ENCODE measurements at places on chromosomes 5 and 9.

GRCh38 chr9:70403618-70404025, 10.8 kb downstream of the KLF9 start:
- DNase-seq: no peak

- DNase-seq: no peak
Observed at GRCh38 chr5:99133921-99134320, 205.1 kb upstream of the CHD1 start.

- no peak for DNase-seq
Observed at GRCh38 chr9:116569111-116569510, 118.0 kb upstream of the TRIM32 start.

- no peak for DNase-seq
Observed at GRCh38 chr5:133333326-133334150, 278.8 kb downstream of the FSTL4 start.

- no peak for DNase-seq
Observed at GRCh38 chr9:27529316-27530278, at the start of gene MOB3B. Gene MOB3B, minus strand, starts transcription at chr9:27529814. Its CDS starts 74,264 bp downstream, at chr9:27455550.

DNA sequence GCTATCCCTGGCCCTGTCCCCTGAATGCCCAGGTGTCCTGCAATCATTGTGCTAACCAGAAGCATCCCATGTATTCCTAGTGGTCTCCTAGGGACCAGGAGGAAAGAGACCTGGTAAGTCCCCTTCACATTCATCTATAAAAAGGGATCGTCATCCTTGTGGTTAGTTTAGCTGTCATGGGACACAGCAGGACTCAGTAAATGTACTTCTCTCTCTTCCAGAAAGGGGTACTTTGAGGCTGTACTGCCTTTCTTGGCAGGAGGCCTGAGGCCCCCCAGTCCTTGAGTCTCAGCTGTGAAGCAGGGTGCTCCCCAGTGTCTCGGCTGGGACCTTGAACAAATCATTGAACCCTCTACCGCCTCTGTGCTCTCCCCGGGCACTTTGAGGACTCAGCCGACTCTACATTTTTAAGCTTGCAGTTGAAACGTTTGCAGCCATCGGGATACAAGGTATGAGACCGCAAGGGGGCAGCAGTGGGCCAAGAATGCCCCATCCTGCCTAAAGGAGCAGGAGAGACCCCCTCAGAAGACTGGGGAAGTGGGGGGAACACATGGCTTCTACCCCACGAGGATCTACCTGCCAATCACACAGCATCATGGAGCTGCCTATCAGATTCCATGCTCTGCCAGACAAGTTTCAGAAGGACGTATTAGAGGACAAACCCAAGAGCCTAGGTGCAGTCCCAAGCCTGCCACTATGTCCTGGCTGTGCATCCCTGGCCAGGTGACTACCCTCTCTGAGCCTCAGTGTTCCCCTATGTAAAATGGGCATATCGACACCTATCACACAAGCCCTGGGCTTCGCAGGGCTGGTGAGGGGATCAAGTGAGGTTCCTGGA, 2.4 kb upstream of the PHYKPL start:
- DNase-seq: peak; percentile 42

DNA sequence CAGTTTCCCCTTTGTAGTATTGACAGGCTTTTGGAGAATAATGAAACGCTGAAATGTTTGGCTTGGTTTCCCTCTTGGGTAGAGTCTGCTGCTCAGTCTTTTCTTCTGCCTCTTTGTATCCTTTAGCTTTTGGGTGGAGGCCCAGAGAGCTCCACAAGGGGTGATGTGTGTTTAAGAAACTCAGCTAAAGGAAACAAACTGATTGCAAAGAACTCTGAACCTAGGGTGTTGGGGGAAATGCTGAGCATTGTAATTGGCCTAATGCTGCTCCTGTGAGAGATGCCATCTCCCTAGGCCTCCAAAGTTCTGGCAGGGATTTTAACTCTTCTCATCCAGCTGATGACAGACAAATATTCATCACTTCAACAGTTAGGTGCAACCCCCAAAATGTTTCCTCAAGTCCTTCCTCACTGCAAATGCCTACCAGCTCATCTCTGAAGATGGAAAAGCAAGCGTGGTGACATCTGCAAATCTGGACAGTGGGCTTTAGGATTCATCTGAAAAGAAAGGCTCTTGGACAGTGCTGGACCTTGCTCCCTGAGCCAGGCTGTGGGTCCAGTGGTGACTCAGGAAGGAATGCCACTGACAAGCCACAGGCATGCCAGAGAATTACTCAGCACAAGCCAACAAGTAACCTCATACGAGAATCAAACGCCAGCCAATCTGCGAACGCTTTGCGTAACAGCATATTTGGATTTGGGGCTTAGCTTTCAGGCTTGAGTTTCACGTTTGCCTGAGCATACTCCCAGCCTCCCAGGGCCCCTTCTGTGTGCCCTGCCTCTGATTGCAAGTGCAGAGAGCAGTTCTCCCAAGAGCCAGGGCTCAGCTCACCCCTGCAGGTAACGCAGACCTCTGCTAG, 30.5 kb upstream of the ZSWIM6 start:
- DNase-seq: peak; percentile 98

GRCh38 chr9:115109486-115109885, 8.5 kb downstream of the TNC start:
- no peak for DNase-seq

DNA sequence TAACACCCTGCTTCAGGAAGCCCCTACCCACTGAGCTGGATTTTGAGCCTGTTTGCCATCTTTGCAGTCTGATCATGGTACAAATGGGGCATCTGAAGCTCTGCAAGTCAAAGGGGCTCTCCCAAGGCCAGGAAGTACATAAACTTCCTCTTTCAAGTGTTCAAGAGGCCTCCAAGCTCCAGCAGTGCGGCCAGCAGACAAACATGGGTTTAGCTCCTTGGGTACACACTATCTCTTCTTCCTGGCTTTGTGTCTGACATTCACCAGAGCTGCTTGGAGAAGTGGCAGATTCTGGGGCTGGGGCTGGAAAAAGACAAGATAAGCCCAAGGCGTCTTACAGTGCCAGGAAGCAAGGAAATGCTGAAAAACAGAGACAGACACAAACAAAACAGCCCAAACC, 34.1 kb downstream of the LAMC3 start:
- DNase-seq: no peak

- no peak for DNase-seq
Observed at GRCh38 chr5:54630738-54631359, 113.3 kb downstream of the SNX18 start.

GRCh38 chr9:78786794-78787193, 489.9 kb downstream of the PSAT1 start:
- no peak for DNase-seq

- no peak for DNase-seq
Observed at GRCh38 chr9:115000217-115000639, 69.8 kb upstream of the TNFSF8 start.

DNA sequence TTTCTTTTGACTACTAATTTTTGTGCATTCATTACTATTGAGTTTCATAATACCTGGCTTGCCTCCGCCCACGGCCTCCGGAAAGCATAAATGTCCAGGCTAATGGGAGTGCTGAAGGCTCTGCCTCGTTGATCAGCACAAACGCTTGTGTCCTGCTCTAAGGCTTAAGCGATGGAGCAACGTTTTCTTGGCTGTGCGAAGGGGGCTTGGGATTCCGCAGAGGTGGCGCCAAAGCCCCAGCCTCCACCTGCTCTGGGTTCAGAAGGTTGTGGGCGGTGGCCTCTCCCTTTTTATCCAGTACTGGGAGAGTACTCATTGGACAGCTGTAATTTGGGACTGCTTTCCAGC, 19.7 kb downstream of the ANXA2R start:
- no peak for DNase-seq

GRCh38 chr5:72204946-72205345, 97.7 kb downstream of the MAP1B start:
- no peak for DNase-seq

GRCh38 chr9:98251551-98251950, 3.9 kb downstream of the TBC1D2 start:
- DNase-seq: peak; percentile 30

DNA sequence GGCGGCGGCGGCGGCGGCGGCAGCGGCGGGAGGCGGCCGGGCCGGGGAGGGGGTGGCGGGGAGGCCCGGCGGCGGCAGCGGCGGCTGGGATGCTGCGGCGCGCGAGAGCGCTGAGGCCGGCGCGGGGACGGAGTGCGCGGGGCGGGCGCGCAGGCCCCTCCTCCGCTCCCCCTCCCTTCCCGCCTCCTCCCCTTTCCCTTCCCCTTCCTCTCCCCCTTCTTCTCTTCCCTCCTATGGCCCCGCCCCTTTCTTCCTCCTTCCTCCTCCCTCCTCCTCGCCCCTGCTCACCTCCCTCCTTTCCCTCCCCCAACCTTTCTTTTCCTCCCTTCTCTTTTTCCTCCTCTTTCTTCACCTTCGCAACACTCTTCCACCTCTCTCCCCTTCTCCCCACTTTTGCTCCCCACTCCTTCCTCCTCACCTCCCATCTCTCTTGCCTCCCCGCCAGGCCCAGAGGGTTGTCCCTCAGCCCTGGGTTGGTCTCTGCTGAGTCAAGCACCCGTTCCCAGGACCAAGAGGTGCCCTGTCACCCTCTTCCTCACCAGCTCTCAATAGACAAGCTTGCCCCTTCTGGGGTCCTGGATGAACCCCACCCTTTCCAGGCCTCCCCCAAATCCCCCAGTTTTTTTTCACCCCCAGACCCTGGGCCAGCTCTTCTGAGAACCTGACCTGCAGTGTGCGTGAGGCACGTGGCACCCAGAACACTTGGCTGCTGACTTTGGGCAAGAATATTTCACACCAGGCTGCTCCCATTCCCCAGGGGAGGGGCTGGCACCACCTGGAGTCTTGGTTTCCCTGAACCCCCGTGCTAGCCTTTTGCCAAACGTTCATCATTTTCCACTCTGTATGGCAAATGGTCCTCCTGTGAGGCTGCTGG, at the start of gene SEMA4D:
Gene SEMA4D (minus strand): TSS at position 136 of the 874 bp plus-strand sequence. CDS start 92,657 bp downstream, outside the sequence.
- peak; percentile 27 for DNase-seq

GRCh38 chr5:32909207-32909606, 198.1 kb downstream of the NPR3 start:
- no peak for DNase-seq

DNA sequence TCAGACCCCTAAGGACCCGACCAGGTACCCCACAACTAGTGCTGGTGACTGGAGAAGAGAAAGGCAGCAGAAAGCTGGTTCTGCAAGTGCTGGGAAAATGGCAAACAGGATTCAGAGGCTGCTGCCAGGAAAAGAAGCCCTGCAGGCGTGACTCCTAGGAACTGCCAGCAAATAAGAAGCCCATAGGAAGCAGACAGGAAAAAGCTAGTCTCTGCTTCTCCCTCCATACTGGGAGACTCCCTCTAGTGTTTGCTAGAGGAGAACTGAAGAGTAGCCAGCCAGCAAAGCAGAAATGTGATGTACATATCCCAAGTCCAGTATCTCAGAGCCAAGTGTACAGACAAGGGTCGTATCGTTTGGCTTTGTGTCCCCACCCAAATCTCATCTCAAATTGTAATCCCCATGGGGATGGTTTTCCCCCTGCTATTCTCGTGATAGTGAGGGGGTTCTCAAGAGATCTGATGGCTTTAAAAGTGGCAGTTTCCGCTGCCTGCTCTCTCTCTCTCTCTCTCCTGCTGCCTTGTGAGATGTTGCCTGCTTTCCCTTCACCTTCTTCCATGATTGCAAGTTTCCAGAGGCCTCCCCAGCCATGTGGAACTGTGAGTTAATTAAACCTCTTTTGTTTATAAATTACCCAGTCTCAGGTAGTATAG, 38.1 kb upstream of the TUSC1 start:
- peak; percentile 47 for DNase-seq

DNA sequence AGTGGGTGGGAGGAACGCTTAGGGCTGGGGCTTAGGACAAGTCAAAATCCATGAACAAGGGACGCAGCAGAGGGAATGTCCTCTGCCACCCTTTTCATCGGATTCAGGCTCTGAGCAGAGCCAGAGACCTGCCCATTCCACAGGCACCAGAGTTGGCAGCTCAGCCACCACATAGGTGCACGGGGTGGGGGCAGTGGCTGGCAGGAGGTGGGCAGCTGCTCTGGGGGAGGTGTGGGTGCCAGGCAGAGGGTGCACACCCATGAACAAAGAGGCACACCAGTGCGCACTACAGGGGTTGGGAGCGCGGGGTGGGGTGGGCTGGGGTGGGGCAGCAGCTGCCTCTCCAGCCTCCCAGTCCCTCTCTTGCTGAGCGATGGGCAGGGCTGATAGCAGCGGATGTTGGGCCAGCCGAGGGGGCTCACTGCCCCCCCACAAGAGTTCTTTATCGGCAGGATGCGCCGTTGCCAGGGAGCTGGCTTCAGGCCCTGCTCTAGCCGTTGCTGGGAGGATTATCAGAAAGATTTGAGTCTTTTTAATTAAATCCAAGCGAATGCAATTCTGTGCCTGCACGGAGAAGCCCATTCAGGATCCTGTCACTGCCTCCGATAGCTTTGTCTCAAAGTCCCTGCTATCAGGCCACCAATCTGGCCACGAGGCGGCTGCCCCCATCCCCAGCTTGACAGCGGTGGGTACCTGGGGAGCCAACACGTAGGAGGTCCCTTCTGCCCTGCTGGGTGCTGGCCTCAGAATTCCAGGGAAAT, 64.3 kb upstream of the LMX1B start:
- DNase-seq: no peak

DNA sequence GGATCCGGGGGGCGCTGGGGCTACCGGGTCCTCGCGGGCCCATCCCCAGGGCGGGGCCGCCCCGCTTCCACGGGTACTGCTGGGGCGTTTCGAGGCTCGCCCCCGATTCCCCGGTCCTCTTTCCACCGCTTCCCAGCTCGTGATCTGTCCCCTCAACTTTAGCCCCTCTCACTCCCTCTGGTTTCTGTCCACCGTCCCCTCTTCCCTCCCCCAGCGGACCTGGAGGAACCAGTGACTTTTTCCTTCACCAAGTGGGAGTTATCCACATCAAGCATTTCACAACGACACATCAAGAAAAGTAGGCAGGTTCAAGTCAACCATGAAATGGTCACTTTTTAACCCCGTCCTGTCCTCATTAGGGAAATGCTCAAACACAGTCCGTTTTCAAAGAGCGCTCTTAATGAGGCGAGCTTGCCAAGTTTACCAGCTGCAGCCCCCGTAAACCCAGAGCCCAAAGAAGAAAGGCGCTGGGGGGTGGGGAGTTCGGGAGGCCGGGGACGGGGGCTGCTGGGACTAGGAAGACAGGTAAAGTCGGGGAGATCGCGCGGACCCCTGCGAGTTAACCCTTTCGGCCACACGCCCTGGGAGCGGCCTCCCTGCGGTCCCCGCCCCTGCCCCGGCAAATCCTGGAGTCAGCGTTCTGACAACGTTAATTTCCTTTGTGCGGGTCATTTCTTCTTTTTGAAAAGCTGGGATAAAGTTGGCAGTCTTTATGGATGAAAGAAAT, 2.1 kb upstream of the NFIB start:
- DNase-seq: no peak

GRCh38 chr5:109485030-109485429, 75.3 kb upstream of the PJA2 start:
- no peak for DNase-seq

- no peak for DNase-seq
Observed at GRCh38 chr5:131280417-131280816, 16.6 kb downstream of the CDC42SE2 start.

DNA sequence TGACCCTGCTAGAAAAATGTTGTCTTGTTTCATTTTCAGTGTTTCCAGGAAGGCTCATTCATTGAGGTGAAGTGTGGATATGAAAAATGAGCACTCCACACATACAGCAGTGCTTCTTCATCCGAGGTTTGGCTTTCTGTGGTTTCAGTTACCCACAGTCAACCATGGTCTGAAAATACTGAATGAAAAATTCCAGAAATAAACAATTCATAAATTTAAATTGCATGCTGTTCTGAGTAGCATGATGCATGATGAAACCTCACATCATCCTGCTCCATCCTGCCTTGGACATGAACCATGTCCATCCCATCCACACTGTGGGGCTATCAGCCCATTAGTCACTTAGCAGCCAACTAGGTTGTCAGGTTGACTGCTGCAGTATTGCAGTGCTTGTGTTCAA, 10.4 kb upstream of the SLC45A2 start:
- peak; percentile 51 for DNase-seq

GRCh38 chr9:33166231-33167083, 679 bp downstream of the B4GALT1 start:
- no peak for DNase-seq

Data from fibroblast of the conjunctiva (primary cell).